ENCODE measurements at places on chromosomes 2 and 18.

DNA sequence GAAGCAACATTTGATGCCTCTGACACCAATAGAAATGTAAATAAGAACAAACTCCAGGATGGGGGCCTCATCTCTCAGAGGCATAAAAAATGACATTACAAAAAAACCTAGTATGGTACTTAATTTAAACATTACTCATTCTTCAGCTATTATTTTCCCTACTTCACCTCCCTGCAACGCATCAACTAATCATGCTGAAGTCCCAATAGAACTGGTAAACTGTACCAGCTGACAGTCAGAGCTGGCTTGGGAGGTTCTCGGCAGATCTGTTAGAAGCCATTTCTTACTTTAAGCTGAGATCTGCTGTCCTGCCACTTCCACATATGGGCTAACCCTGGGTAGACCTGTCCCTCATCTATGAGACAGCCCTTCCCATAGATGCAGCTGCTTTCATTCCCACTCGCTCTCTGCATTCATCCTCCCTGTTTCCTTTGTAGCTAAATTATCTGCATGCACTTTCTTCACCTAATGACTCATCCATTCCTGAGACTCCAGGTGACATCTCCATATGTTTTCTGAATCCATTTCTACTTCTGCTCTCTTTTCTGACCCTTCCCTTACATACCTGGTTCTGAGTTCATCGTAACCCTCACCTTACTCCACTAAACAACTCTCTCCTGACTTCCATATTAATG, 108.1 kb downstream of the AOX1 start:
- no peak for DNase-seq

- no peak for DNase-seq
Measured at GRCh38 chr2:65016789-65017188, 27.6 kb downstream of the SLC1A4 start.

DNA sequence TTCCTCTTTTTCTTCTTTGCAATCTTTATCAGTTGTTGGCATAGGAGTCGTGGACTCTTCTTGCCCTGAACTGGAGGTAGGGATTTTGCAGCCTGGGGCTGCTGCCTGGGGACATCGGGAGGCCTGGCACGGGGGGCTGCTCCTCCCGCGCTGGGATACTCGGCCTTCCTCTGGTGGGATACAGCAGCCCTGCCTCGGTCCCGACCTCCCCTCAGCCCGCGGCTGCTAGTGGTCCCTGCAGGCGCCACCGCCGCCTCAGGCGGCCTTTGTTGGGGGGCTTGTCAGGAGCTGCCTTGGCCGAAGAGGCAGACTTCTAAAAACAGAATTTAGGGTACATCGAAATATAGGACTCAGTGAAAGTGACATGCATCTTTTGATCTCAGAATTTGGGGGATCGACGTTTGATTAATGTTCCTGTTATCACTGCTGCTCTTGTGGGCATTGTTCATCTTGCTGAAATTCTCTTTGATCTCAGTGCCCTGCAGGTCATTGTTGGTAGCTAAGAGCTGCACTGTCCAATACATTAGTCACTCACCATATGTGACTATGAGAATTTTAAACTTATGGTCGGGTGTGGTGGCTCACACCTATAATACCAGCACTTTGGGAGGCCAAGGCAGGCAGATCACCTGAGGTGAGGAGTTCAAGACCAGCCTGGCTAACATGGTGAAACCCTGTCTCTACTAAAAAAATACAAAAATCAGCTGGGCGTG, 16.3 kb downstream of the POLR2D start:
- DNase-seq: no peak

DNA sequence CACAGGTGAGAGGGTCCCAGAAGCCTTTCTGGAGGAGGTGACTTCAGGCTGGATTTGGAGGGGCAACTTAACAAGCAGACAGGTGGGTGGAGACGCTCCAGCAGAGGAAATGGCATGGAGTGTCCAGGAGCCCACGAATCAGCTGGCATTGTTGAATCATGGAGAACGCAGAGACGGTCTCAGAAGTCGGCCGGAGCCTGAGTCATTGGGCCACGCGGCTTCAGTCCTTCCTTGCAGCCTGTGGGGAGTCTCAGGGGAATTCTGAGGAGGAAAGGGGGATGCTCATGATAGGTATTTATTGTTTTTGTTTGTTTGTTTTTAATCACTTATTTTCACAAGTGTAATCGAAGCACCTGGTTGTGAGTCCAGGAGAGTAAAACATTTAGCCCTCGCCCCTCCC, 184.6 kb upstream of the HDAC4 start:
- DNase-seq: no peak

GRCh38 chr2:238517209-238517608, 90.5 kb downstream of the ASB1 start:
- no peak for DNase-seq

DNA sequence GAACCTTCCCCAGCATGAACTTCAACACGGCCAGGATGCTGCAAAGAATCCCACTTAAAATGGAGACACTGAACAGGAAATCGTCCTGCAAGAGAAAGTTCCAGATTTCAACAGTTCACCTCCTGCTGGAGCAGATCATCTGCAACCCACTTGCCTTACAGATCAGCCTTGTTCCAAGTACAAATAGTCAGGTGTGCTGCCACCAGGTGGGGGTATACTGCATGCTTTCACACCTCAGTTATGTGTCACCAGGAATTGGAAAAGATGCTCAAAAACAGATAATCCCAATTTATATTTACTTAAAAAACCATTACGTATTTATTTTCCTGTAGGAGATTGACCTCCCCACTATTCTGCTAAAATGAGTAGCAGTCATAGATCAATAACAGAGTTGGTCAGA, 212.3 kb downstream of the MGAT5 start:
- no peak for DNase-seq

- no peak for DNase-seq
Measured at GRCh38 chr2:74597410-74597809, 42.9 kb downstream of the DOK1 start.

GRCh38 chr18:45976974-45977373, 9.8 kb upstream of the EPG5 start:
- DNase-seq: no peak

GRCh38 chr2:75596784-75597183, 36.0 kb upstream of the EVA1A start:
- DNase-seq: no peak

- no peak for DNase-seq
Measured at GRCh38 chr2:141925511-141925910, 205.3 kb downstream of the LRP1B start.

GRCh38 chr2:37250869-37251740, 19.6 kb downstream of the NDUFAF7 start:
- no peak for DNase-seq

DNA sequence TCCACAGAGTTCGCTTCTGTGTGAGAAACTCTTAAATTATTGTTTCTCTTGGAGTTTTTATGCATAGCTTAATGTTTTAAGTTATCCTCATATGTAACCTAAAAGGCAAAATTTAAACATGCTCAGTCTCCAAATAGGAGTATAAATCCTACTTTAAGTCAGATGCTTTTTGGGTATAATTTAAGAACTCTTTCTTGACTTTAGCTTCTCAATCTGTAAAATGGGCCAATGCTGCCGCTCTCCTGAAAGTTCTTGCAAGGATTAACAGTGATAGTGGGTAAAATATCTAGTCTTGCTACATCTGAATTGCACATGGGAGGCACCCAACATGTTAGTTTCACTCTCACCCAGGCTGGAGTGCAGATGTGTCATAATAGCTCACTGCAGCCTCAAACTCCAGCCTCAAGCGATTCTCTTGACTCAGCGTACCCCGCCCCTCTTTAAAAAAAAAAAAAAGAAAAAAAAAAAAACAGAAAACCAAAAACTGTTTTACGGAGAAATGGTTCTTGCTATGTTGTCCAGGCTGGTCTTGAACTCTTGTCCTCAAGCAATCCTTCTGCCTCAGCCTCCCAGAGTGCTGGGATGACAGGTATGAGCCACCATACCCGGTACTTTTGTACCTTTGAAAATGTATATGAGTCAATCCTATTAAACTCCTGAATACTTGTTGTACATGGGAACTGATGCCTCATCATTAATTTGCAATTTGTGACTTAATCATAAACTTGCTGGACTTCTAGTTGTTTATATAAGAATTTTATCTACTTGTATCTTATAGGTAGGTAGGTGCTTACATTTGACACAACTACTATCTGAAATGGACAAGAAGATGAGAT, 1.8 kb downstream of the FBXO48 start:
- no peak for DNase-seq

DNA sequence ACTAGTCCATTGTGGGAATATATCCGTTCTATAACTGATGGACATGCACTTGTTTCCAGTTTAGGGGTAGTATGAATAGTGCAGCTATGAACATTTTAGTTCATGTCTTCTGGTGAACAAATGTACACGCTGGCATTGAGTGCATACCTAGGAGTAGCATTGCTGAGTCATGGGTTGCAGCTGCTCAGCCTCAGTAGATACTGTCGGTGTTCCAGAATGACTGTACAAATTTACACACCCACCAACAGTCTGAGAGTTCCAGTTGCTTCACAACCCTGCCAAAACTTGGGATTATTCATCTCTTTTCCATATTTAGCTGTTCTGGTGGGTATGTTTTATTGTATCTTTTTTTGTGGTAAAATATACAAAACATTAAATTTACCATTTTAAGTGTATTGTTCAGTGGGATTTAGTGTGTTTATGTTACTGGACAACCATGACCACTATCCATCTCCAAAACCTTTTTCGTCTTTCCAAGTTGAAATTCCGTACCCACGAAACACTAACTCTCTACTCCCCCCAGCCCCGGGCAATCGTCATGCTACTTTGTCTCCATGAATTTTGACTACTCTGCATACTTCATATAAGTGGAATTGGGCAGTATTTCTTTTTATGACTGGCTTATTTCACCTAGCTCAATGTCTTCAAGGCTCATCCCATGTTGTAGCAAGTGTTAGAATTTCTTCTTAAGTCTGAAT, 281.0 kb downstream of the PRKCE start:
- no peak for DNase-seq

GRCh38 chr2:105798595-105798994, 53.9 kb downstream of the NCK2 start:
- no peak for DNase-seq

- no peak for DNase-seq
Measured at GRCh38 chr2:185835974-185836373, 97.4 kb downstream of the FSIP2 start.

GRCh38 chr2:159550231-159550630, 66.1 kb downstream of the BAZ2B start:
- no peak for DNase-seq

GRCh38 chr2:74039611-74040010, 54.9 kb downstream of the TET3 start:
- no peak for DNase-seq

DNA sequence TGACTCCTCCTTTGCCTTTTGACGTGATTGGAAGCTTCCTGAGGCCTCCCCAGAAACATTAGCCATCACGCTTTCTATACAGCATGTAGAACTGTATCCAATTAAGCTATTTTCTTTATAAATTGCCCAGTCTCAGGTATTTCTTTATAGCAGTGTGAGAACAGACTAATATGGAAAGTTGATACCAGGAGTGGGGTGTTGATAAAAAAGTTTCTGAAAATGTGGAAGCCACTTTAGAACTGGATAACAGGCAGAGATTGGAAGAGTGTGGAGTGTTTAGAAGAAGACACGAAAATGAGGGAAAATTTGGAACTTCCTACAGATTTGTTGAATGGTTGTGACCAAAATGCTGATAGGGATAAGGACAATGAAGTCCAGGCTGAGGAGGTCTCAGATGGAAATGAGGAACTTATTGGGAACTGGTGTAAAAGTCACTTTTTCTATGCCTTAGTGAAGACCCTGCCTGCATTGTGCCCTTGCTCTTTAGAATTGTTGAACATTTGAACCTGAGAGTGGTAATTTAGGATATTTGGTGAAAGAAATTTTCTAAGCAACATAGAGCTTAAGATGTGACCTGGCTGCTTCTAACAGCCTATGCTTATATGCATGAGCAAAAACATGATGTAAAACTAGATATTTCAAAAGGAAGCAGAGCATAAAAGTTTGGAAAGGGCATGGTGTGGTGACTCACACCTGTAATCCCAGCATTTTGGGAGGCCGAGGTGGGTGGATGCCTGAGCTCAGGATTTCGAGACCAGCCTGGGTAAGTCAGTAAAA, 969.7 kb downstream of the DSC3 start:
- no peak for DNase-seq

DNA sequence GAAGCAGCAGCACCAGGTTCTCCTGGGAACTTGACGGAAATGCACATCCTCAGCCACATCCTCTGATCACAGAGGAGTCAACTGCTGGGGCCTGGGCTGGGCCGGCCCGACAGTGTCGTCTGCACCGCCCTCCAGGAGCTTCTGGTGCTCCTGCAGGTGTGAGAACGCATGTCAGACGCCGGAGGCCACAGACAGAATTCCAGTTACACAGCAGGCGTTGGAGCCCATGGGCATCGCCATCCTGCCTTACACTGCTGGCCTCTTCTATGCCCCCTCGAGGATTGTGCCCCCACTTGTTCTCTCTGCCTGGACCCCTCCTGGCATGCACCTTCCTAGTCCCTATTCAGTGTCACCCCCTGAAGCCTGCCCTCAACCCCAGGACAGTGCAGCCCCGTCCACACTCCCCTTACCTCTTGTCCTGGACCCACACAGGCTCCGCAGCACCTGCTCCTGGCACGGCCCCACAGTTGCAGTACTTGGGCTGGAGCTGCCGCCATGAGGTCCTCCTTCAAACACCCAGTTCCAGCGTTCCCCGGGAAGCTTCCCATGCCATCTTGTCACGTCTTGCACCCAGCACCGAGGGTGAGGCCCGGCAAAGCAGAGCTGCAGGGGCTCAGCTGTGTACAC, 37.5 kb downstream of the ADI1 start:
- DNase-seq: peak; percentile 5

Measured in BE2C (cell line).